ENCODE measurements at places on chromosomes 4 and X. TPM values are rescaled to one million over a fixed set of nuclear protein-coding genes. Genes with fewer than 3 reads are reported as not detected.

GRCh38 chr4:48949518-48950219 is 36.4 kb upstream of the CWH43 start:
- no peak for DNase-seq

GRCh38 chr4:183220236-183220635 is 99.8 kb downstream of the CLDN22 start:
- no peak for DNase-seq

DNA sequence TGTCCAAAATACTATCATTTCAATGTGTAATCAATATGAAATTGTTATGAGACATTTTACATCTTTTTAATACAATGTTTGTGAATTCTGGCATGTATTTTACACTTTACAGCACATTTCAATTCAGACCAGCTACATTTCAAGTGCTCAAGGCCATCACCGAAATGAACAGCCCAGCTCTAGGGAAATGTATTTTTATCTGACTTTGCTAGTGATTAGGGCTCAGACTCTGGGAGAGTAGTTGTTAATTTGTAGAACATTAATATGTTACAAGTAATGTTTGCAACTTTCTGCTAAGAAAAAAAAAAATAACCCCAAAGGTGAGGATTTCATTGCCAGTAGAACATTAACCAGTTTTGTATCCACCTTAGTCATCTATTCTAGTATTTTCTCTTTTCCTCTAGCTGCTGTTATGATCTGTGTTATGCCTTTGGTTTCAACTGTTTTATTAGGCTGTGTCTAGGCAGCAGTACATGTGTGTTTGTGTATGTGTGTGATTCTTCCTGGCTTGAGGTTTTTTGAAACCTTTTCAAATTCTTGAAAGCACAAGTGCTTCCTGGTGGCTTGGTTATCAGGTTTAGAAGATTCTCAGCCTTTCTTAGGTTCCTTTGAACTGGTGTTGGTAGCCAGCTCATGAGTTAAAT is 125.9 kb downstream of the NSUN7 start:
- no peak for DNase-seq

FIP1L1 gene
- total RNA-seq: 54.0 TPM

TRAM1L1 gene
- total RNA-seq: 2.6 TPM

GRCh38 chr4:61408861-61409260 is 208.7 kb downstream of the ADGRL3 start:
- no peak for DNase-seq

DUX4 gene
- not detected for total RNA-seq

- DNase-seq: no peak
Measured at GRCh38 chr4:184380707-184381106, 93.6 kb downstream of the IRF2 start.

DNA sequence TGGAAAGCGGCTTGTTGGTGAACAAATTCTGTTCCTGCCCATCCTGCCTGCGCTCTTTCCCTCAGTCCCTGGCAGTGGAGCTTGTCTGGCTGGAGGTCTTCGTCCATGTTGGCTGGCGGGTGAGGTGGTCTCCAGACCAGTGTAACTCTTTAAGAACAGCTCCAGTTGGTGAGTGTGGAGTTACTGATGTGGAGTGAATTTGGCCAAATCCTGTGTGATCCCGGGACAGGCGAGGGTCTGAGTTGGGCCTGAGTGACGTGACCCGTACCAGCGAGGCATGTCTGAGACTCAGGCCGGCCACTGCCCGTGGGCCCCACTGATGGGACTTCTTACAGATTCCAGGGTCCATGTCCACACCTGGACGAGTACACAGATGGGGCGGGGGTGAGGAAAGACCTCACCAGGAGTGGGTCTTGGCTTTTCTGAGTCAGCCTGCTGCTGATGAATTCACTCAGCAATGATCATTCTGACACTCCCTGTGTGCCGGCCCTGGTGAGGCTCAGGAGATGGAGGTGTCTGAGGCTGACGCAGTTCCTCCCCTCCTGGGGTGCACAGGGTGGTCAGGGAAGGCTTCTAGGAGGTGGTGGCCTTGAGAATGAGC is 45.5 kb downstream of the PSAPL1 start:
- peak; percentile 54 for DNase-seq

GPR34 gene
- 10.3 TPM for total RNA-seq

DNA sequence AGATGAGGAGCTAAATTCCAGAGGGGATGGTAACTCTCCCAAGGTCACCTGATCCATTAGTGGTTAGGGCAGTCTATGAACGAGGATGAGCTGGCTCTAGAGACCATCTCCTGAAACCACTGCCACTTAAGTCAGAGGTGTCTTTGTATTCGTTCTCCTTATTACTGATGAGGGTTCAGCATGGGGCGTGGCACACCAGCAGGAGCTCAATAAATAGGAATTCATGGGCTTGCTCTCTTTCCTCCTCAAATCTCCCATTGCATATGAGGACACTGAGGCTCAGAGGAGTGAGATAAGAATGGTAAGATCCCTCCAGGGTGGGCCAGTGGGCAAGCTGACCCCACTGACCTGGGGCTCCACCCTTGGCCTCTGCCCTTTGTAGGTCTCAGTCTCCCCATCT is 1.7 kb upstream of the GATA1 start:
- no peak for DNase-seq

DNA sequence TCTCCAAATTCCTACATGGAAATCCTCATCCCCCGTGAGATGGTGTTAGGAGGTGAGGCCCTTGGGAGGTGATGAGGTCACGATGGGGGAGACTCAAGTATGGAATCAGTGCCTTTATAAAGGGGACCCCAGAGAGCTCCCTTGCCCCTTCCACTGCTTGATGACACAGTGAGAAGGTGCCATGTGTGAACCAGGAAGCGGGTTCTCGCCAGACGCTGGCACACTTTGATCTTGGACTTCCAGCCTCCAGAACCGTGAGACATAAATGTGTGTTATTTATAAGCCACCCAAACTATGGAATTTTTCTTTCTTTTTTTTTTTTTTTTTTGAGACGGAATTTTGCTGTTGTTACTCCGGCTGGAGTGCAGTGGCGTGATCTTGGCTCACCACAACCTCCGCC is 237.6 kb downstream of the DHRSX start:
- DNase-seq: peak; percentile 21

CT47B1 gene
- not detected for total RNA-seq

- no peak for DNase-seq
Measured at GRCh38 chrX:31658360-31658759, 586.5 kb upstream of the FTHL17 start.

SCARB2 gene
- 145 TPM for total RNA-seq

TMEM150C gene
- total RNA-seq: 14.3 TPM
